ENCODE measurements at places on chromosomes 13 and 19. TPM values are rescaled to one million over a fixed set of nuclear protein-coding genes. Genes with fewer than 3 reads are reported as not detected.

Gene KIR2DL4
- not detected for total RNA-seq

Gene SLC25A23
- 72.2 TPM for total RNA-seq

Gene B3GNT8
- total RNA-seq, result 0.86 TPM

Gene KLK8
- not detected for total RNA-seq

- peak; percentile 46 for DNase-seq
- H3K4me3 ChIP-seq, result no peak within 1 kb of the TSS
- H3K36me3 ChIP-seq, result no peaks in the 10 kb centered on the region
These were observed at the start of gene LRRC8E for GRCh38 chr19:7888145-7888825. LRRC8E (plus strand) TSS chr19:7888510; CDS start chr19:7895604, 7,094 bp downstream.

- H3K36me3 ChIP-seq, result no peaks in the 10 kb centered on the region
- no peak overlapping the region for H3K27ac ChIP-seq
- no peak for DNase-seq
- H3K27me3 ChIP-seq, result no peaks in the 10 kb centered on the region
- H3K4me3 ChIP-seq, result no peak overlapping the region
- peaks cover 6% of the 10 kb centered on the region for H3K4me1 ChIP-seq
These were observed 634.7 kb downstream of the UQCRFS1 start for GRCh38 chr19:28578208-28578607.

DNA sequence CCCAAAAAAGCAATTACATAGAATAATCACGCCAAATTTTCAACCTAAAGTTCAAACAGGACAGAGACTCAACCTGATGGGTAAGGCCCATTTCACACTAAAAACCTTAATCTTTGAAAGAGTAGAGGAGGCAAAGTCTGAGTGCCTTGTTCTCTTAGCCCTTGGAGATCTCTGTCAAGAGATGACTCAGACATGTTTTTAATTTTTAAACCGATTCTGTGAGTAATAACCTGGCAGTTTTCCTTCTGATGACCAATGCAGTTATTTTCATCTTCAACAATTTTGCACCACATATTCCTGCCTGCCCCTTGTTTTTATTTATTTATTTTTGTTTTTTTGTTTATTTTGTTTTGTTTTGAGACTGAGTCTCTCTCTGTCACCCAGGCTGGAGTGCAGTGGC is 11.5 kb upstream of the TNFSF9 start:
- no peak overlapping the region for H3K27ac ChIP-seq
- H3K4me3 ChIP-seq, result no peak overlapping the region
- no peak for DNase-seq
- H3K36me3 ChIP-seq, result no peaks in the 10 kb centered on the region

- no peak overlapping the region for H3K4me3 ChIP-seq
- no peaks in the 10 kb centered on the region for H3K27me3 ChIP-seq
- DNase-seq, result no peak
- no peak overlapping the region for H3K27ac ChIP-seq
- H3K4me1 ChIP-seq, result peaks cover 4% of the 10 kb centered on the region
- H3K36me3 ChIP-seq, result no peaks in the 10 kb centered on the region
These were observed 18.6 kb upstream of the CCNE1 start for GRCh38 chr19:29793116-29793727.

DNA sequence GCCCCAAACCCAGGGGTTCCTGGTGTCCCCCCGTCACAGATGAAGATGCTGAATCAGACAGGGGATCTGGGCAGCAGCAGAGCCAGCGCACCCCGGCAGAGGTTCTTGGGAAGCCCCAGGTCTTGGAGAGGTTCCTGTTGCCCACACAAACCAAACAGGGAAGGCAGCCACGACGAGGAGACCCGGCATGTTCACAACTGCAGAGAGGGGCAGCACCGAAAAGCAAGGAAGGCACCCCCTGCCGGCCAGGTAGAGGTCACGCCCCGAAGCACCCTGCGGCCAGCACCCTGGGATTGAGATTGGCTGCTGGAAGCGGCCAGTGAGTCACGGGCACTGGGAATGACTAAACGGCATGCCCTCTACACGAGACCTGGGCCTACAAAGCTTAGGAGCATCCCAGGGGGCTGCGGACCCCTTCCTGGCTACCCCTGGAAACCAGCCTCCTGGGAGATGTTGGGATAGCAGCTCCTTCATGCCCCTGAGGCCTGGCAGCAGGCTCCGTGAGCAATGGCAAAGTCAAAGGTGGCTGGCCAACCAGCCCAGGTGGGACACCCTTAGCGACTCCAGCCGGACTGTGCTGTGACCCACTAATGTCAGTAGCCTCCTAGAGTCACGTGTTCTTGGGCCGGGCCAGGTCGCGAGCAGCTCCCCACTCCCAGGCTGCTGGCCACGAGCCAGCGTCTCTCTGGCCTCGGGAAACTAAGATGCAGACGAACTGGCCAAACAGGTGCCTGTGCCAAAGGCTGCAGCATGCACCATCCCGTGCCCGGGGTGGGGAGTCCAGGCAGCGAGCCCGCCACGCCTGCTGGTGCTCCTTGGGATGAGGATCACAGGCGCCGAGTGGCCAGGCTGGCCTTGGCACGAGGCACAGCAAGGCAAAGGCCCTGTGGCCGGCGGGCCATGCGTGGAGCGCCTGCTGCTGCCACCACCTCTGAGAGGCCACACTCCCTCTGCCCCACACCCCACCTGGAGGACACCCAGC is 43.2 kb downstream of the MLLT1 start:
- H3K4me1 ChIP-seq, result peaks cover 42% of the 10 kb centered on the region
- H3K36me3 ChIP-seq, result no peaks in the 10 kb centered on the region
- H3K4me3 ChIP-seq, result no peak overlapping the region

DNA sequence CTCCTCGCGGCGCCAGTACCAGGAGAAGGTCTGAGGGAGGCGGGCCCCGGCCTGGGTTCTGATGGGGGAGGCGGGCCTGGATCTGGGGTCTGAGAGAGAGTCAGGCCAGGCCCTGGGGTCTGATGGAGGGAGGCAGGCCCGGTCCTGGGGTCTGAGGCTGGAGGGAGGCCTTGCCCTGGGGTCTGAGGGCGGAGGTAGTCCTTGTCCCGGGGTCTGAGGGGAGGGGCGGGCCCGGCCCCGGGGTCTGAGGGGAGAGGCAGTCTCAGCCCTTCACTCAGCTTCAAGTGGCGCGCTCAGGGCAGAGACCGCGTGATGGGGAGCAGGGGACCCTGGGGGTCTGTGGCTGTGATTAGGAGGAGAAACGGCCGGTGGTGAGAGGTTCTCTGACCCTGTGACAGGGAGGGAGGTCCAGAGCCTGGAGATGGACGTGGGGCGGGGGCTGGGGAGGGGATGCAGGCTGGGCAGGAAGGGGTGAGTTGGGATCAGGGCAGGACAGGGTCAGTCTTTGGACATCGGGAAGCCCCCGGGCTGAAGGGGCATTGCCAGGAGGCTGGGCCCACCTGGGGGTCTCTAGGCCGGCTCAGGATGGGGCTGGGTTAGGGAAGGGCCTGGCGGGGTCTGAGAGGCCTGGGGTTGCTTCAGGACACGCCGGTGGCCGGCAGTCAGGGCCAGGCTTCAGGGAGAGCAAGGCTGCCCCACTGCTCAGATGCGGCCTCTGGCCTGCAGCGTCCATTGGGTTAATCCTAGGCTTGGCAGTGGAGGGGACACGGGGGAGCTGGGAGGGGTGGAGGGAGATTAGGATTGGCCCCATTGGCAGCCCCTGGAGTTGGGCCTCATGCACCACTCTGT is 18.7 kb downstream of the HCN2 start:
- no peaks in the 10 kb centered on the region for H3K27me3 ChIP-seq
- peaks cover 6% of the 10 kb centered on the region for H3K4me1 ChIP-seq
- H3K4me3 ChIP-seq, result no peak overlapping the region
- H3K27ac ChIP-seq, result no peak overlapping the region

- no peak overlapping the region for H3K27ac ChIP-seq
- H3K4me3 ChIP-seq, result no peak overlapping the region
- peaks cover 39% of the 10 kb centered on the region for H3K4me1 ChIP-seq
- DNase-seq, result no peak
These were observed 18.4 kb downstream of the FOXO1 start for GRCh38 chr13:40648040-40648439.

GRCh38 chr13:48210178-48210577 is 22.8 kb upstream of the ITM2B start:
- no peak overlapping the region for H3K4me3 ChIP-seq
- DNase-seq, result no peak
- no peak overlapping the region for H3K27ac ChIP-seq

DNA sequence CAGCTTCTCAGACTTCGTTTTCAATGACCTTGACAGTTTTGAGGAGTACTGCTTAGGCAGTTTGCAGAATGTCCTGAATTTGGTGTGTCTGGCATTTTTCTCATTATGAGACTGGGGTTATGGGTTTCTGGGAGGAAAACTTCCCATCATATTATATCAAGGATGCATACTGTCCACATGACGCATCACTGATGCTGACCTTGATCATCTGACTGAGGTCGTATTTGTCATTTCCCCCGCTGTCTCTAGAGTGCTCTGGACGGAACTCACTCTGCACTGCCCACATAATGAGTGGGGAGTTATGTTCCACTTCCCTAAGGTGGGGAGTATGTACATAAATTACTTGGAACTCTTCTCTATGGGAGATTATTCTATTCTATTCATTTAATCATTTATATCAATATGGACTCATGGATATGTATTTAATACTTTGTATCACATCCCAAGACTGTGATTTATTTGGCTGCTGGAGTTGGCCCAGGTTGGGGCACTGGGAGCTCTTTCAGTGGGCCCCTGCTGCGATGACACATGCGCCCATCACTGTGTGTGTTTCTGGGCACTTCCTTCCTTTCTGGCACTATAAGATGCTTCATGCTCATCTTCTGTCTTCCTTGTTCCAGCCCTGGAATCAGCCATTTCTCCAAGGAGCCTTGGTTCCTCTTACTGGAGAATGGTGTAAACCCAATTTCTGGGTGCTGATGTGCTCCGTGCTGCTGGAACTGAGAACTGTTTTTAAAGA is 138.6 kb downstream of the MIPEP start:
- H3K27me3 ChIP-seq, result no peaks in the 10 kb centered on the region
- no peak for DNase-seq
- no peaks in the 10 kb centered on the region for H3K36me3 ChIP-seq
- H3K4me1 ChIP-seq, result peaks cover 35% of the 10 kb centered on the region
- H3K4me3 ChIP-seq, result no peak overlapping the region
- no peak overlapping the region for H3K27ac ChIP-seq

DNA sequence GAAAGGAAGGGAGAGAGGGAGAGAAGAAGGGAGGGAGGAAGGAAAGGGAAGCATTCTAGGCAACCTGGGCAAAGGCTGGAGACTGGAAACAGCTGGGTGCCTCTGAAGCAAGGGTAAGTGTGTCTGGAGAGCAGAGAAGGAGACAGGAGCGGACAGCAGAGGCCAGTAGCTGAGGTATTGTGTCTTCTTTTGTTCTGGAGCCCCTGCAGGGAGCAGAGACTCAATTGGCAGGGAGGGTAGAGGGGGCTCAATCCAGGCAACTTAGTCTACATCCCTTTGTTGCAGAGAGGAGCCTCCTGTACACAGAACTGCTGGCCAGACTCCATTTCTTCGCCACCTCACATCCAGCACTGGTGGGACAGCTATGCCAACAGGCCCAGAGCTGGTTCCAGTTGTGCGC is 53.2 kb downstream of the NWD1 start:
- DNase-seq, result no peak
- H3K4me3 ChIP-seq, result no peak overlapping the region
- no peaks in the 10 kb centered on the region for H3K4me1 ChIP-seq

DNA sequence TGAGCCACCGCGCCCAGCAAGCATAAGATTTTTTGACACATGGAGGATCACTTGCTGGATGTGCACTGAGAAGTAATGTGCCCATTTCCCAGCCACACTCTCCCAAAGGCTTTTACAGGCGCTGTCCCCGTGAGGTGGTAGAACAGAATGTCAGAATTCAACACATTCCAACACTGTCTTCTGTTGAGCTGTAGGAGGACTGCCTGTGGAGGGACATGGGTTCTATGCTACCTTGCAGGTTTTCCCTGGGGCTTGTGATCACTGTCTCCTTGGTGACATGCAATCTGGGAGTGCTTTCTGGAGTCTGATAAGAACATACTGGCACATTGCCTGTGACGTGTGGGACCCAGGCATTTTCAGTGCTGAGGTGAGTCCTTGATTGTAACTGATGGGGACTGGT is 38.5 kb downstream of the DPRX start:
- no peak for DNase-seq
- H3K4me3 ChIP-seq, result no peak overlapping the region
- H3K4me1 ChIP-seq, result no peaks in the 10 kb centered on the region
- H3K27ac ChIP-seq, result no peak overlapping the region
- H3K27me3 ChIP-seq, result no peaks in the 10 kb centered on the region
- H3K36me3 ChIP-seq, result no peaks in the 10 kb centered on the region

DNA sequence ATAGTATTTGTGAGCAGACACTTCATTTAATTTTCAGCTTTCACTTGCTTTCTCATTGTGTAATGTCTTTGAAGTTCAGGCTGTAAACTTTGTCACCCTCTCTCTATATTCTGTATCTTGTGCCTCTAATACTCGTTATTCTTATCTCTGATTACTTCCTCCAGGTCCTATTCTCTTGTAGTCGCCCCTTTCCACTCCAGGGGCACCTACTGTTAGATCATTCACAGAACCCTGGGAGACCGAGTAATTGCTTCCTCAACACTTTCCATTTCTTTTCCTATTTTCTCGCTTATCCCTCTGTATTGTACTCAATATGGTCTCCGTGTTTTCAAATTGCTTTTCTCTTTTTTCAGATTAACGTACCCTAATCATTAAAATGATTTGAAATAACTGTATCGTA is 93.9 kb upstream of the TDRD3 start:
- H3K4me3 ChIP-seq, result no peak overlapping the region
- H3K27ac ChIP-seq, result no peak overlapping the region
- no peak for DNase-seq
- no peaks in the 10 kb centered on the region for H3K4me1 ChIP-seq
- H3K36me3 ChIP-seq, result peaks cover 2% of the 10 kb centered on the region
- H3K27me3 ChIP-seq, result no peaks in the 10 kb centered on the region

- no peak overlapping the region for H3K4me3 ChIP-seq
- no peaks in the 10 kb centered on the region for H3K4me1 ChIP-seq
- no peak overlapping the region for H3K27ac ChIP-seq
- no peaks in the 10 kb centered on the region for H3K36me3 ChIP-seq
- DNase-seq, result no peak
These were observed 390.3 kb downstream of the DLEU7 start for GRCh38 chr13:50453188-50453587.

DNA sequence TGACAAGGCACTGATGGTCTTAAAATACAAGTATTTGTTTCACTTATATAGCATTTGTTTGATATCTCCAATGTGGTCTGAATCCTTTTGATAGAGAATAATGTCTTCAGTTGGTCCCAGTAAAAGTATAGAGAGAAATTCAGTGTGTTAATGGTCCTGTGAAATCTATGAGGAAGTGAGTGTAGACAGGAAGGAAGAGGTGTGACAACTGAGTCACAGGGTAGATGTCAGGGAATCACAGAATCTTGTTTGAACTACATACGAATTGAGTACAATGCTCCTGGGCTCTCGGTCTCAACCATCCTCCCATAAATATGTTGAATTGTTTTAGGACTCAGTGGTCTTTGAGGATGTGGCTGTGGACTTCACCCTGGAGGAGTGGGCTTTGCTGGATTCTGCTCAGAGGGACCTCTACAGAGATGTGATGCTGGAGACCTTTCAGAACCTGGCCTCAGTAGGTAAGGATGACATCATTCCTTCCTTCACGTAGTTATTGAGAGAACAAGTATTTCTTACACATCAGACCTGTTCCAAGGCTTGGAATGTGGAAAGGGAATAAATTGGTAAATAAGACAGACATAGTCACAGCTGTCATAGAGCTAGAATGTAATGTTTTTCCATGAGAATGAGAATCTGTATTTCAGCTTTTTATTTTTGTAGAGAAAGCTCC is 9.1 kb downstream of the ZNF555 start:
- peaks cover 76% of the 10 kb centered on the region for H3K36me3 ChIP-seq
- no peaks in the 10 kb centered on the region for H3K4me1 ChIP-seq
- no peak for DNase-seq
- H3K4me3 ChIP-seq, result no peak overlapping the region
- no peak overlapping the region for H3K27ac ChIP-seq

Data from neural crest cell (in vitro differentiated cells).